ENCODE measurements at places on chromosomes 3 and 15.
A peak's percentile ranks its signal among the peaks of the same experiment; 100 is the strongest.

- H3K27me3 ChIP-seq = no peaks in the 10 kb centered on the region
- no peaks in the 10 kb centered on the region for H3K36me3 ChIP-seq
- H3K4me1 ChIP-seq = no peaks in the 10 kb centered on the region
- DNase-seq = no peak
Observed at GRCh38 chr3:87045473-87045872, 54.5 kb upstream of the VGLL3 start.

- H3K27me3 ChIP-seq = no peaks in the 10 kb centered on the region
- no peak overlapping the region for H3K27ac ChIP-seq
- peaks cover 9% of the 10 kb centered on the region for H3K36me3 ChIP-seq
- H3K4me1 ChIP-seq = no peaks in the 10 kb centered on the region
- H3K4me3 ChIP-seq = no peak overlapping the region
Observed at GRCh38 chr15:101017093-101017754, 98.1 kb downstream of the LRRK1 start.

GRCh38 chr15:96200357-96200967 is 130.0 kb upstream of the NR2F2 start:
- H3K27me3 ChIP-seq = peaks cover 7% of the 10 kb centered on the region
- DNase-seq = no peak
- H3K27ac ChIP-seq = no peak overlapping the region
- H3K36me3 ChIP-seq = no peaks in the 10 kb centered on the region
- H3K4me1 ChIP-seq = no peaks in the 10 kb centered on the region

DNA sequence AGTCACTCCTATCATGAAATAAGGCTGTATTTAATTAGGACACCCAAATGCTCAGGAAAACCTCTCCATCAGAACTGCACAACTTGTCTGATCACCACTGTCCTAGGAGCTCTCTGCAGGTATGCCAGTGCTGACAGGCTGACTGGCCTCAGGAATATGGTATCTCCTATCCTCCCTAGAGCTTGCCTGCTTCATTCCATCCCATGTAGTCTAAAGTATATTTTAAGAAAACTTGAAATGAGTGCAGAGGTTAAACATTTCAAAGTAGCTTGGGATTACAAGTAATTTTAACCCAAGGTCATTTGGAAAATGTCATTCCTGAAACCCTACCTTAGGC is 23.7 kb downstream of the FILIP1L start:
- DNase-seq = no peak
- H3K27ac ChIP-seq = no peak overlapping the region
- no peak overlapping the region for H3K4me3 ChIP-seq

- no peak overlapping the region for H3K4me3 ChIP-seq
- no peak overlapping the region for H3K27ac ChIP-seq
- H3K36me3 ChIP-seq = no peaks in the 10 kb centered on the region
- no peak for DNase-seq
- no peaks in the 10 kb centered on the region for H3K4me1 ChIP-seq
Observed at GRCh38 chr15:82086243-82086995, 40.6 kb upstream of the MEX3B start.

GRCh38 chr3:66489581-66489980 is 11.2 kb downstream of the LRIG1 start:
- no peak overlapping the region for H3K27ac ChIP-seq
- no peak overlapping the region for H3K4me3 ChIP-seq
- DNase-seq = no peak

- H3K27me3 ChIP-seq = peaks cover 9% of the 10 kb centered on the region
- no peak overlapping the region for H3K27ac ChIP-seq
- no peaks in the 10 kb centered on the region for H3K4me1 ChIP-seq
- no peak for DNase-seq
- H3K4me3 ChIP-seq = no peak overlapping the region
Observed at GRCh38 chr15:33083232-33084081, 111.1 kb downstream of the FMN1 start.

DNA sequence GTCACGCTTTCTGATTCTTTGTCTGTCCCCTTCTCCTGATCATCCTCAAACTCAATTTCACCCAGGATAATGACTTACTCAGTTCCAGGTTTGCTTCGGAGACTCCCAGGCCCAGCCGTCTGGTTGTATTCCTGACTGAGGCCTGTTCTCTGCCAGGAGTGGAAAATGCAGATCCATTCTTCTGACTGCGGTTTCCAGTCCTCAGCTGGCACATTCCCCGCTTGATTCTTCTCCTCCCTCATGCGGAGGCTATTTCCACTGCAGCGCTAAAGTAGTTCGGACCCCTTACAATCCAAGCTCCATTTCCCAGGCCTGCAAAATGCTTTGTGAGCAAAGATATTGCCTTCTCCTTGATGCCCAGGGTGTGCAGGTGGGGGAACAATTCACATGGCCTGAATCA is 47.2 kb upstream of the GALNT15 start:
- DNase-seq = no peak
- no peaks in the 10 kb centered on the region for H3K36me3 ChIP-seq
- H3K27ac ChIP-seq = no peak overlapping the region

DNA sequence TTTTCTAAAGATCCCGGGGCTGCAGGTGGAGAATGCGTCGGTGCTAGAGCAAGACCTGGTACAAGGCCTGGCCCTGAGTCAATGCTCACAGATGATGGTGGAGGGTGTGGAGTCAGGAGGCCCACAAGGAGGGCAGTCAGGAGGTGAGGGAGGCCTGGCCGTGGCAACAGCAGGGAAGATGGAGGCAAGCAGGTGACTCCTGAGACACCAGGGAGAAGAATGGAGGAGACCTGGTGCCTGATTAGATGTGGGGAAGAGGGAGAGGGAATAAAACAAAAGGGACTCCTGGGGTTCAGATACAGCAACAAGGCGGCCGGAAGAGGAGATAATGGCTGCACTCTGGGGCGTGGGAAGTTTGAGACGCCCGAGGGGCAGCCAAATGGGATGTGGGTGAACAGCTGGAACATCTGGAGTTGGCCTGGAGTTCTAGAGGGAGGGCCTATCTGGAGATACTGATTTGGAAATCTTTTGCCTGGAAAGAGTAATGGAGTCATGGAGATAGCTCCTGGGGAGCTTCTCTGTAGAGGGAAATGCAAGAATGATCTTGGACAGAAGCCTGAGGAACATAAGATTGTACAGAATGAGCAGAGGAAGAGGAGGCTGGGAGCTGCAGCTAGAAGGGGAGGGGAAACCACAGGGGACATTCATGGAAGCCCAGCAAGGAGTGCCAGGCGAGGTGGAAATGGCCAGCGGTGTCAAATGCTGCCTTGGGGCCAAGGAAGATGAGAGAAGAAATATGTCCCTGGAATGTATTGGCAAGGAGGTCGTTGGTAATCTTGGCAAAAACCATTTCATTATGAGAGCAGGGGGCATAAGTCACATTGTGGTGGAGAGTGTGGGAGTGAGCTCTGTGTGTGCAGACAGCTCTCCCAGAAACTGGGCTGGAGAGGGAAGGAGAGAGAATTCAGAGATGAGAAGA is 67.5 kb upstream of the CORO2B start:
- DNase-seq = peak; percentile 2
- H3K4me1 ChIP-seq = no peaks in the 10 kb centered on the region
- H3K27me3 ChIP-seq = peaks cover 22% of the 10 kb centered on the region
- H3K36me3 ChIP-seq = no peaks in the 10 kb centered on the region

- H3K4me1 ChIP-seq = peaks cover 2% of the 10 kb centered on the region
- H3K4me3 ChIP-seq = no peak overlapping the region
- DNase-seq = no peak
- peaks cover 6% of the 10 kb centered on the region for H3K27me3 ChIP-seq
Observed at GRCh38 chr3:170490828-170491560, 72.3 kb downstream of the CLDN11 start.

DNA sequence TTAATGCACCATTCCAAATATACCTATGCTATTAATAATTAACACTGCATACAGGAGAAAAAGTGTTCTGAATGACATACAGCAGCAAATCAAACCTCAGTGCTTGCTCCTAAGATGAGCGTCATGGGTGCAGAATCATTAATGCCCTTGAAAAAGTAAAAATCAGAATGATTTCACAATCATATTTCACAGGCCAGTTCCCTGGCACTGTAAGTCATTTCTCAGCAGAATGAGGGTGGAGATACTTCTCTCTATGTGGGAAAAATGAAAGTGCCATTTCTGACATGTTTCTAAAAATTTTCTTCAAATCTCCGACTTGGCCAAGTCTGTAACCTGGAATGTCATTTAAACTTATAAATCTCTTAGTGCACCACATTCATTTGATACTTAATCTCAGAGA is 549.8 kb upstream of the AGTR1 start:
- no peak overlapping the region for H3K4me3 ChIP-seq
- H3K27me3 ChIP-seq = no peaks in the 10 kb centered on the region
- H3K27ac ChIP-seq = no peak overlapping the region
- H3K4me1 ChIP-seq = no peaks in the 10 kb centered on the region
- DNase-seq = no peak

DNA sequence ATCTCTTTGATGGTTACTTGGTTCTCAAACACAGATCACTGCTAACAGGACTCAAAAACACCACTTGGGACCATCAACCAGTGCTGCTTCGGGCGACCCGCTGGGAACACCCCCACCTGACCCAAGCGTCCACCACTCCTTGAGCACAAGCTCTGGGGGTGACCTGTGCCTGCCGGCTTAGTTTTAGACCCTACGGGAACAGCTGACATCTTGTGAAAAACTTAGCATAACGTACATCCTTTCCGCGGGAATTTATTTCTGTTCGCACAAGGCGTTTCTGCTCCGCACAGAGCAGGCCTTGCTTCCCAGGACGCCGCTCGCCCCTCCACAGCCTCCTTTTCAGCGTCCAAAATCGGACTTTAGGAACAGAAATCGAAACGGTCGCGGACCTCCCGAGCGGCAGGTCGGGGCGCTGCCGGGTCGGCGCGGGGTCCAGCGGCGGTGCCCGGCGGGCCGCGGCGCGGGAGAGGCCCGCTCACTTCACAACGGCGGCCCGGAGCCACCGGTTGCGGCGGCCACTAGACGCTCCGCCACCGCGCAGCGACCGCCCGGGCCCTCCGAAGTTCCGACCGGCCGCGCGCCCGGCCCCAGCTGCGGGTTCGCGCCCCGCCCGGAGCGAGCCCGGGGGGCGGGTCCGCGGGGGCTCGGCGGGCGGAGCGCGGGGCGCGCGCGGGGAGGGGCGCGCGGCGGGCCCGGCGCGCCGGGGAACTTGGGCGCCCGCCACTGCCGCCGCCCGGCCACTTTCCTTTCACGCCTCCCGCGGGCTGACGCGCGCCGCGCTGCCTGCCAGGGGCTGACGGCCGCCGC is 959 bp downstream of the SFMBT1 start:
- peak overlapping the region; percentile 93 for H3K27ac ChIP-seq
- no peaks in the 10 kb centered on the region for H3K27me3 ChIP-seq
- no peaks in the 10 kb centered on the region for H3K36me3 ChIP-seq
- peaks cover 36% of the 10 kb centered on the region for H3K4me1 ChIP-seq

DNA sequence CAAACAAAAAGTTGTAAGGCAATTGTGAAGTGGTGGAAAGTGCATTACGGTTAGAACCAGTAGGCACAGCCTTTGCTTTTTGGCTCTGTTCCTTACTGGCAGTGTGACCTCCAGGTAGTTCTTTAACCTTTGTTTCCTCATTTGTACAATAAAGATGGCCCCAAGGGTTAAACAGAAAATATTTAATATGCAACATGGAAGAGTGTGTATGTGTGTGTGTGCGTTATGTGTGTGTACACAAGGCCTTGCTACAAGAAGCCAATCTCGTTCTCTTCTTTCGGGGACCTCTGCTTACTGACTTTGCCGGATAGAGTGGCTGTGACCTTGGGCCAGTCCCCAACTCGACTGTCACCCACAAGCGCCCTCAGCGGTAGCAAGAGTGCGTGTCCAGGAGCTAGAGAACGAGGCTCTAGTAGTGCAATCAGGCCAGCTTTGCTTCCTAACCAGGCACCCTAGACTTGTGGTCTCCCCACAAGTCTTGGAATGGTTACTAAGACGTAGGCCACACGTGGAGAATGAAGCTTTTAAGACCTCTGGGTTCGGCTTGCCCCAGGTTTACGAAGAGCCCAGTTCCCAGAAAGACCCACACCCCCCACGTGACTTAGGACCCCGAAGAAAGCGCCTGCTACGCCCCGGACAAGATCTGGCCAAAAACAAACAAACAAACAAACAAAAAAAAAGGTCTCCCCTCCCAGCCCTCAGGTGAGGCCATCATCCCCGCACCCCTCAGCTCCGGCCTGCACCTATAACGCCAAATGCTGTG is 593 bp downstream of the CIAO2A start:
- H3K4me1 ChIP-seq = peaks cover 44% of the 10 kb centered on the region
- peak overlapping the region; percentile 99 for H3K27ac ChIP-seq
- peak overlapping the region; percentile 100 for H3K4me3 ChIP-seq
- H3K27me3 ChIP-seq = no peaks in the 10 kb centered on the region
- peak; percentile 43 for DNase-seq

DNA sequence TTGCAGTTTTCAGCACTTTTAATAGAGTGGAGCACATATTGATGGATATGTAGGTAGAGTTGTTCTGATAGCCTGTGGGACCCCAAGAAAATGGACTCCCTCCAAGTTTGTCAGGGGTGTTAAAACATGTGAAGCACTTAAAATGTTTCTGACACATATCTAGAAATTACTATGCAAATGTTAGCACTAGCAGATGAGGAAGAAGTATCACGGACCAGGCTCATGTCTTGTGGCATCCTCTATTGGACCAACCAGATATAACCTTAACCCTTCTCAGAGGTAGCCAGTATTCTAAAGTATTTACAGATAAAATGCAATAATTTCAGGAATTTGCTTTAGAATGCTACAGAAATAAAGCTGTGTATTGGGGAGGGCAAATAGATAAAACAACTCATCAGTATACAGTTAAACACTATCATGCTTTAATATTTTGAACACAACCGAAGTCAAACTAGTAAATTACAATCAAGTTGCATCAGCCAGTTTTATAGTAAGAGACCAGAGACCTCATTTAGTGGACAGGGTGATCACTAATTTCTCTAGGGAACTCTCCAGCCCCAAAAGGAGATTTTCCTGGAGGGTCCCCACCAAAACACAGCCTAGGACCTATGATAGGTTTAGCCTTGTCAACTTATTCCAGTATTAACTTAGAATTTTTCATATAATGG is 57.2 kb upstream of the FBN1 start:
- H3K4me3 ChIP-seq = no peak overlapping the region
- H3K27me3 ChIP-seq = no peaks in the 10 kb centered on the region
- H3K4me1 ChIP-seq = no peaks in the 10 kb centered on the region
- H3K27ac ChIP-seq = no peak overlapping the region
- no peak for DNase-seq
- no peaks in the 10 kb centered on the region for H3K36me3 ChIP-seq

GRCh38 chr15:51281368-51281967 is 56.9 kb downstream of the CYP19A1 start:
- no peak overlapping the region for H3K4me3 ChIP-seq
- no peak overlapping the region for H3K27ac ChIP-seq
- peaks cover 5% of the 10 kb centered on the region for H3K27me3 ChIP-seq
- H3K36me3 ChIP-seq = no peaks in the 10 kb centered on the region
- no peak for DNase-seq
- peaks cover 13% of the 10 kb centered on the region for H3K4me1 ChIP-seq

- H3K36me3 ChIP-seq = no peaks in the 10 kb centered on the region
- no peak overlapping the region for H3K27ac ChIP-seq
- no peak overlapping the region for H3K4me3 ChIP-seq
- DNase-seq = no peak
- H3K4me1 ChIP-seq = no peaks in the 10 kb centered on the region
- peaks cover 5% of the 10 kb centered on the region for H3K27me3 ChIP-seq
Observed at GRCh38 chr15:92365084-92365483, 28.6 kb upstream of the ST8SIA2 start.
